ENCODE measurements at places on chromosomes 12 and 14.
A peak's percentile ranks its signal among the peaks of the same experiment; 100 is the strongest.

DNA sequence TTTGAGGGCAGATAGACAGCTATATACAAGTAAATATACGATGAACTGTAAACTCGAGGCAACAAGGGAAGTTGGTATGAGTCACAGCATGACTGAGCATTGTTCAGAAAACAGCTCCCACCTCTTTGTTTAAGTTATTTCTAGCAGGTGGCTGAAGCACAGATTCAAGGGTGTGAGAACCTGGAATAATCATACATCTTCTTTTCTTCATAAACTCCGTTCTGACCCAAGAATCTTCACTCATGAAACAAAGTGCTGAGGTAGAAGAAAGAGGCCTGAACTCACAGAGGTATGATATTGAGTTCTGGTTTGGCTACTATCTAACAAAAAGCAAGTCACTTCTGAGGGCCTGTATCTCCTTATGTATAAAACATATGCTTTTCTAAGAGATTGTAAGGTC, 364.1 kb upstream of the KITLG start:
- no peak for DNase-seq

- DNase-seq: no peak
Measured at GRCh38 chr12:61870658-61871484, 389.3 kb upstream of the USP15 start.

DNA sequence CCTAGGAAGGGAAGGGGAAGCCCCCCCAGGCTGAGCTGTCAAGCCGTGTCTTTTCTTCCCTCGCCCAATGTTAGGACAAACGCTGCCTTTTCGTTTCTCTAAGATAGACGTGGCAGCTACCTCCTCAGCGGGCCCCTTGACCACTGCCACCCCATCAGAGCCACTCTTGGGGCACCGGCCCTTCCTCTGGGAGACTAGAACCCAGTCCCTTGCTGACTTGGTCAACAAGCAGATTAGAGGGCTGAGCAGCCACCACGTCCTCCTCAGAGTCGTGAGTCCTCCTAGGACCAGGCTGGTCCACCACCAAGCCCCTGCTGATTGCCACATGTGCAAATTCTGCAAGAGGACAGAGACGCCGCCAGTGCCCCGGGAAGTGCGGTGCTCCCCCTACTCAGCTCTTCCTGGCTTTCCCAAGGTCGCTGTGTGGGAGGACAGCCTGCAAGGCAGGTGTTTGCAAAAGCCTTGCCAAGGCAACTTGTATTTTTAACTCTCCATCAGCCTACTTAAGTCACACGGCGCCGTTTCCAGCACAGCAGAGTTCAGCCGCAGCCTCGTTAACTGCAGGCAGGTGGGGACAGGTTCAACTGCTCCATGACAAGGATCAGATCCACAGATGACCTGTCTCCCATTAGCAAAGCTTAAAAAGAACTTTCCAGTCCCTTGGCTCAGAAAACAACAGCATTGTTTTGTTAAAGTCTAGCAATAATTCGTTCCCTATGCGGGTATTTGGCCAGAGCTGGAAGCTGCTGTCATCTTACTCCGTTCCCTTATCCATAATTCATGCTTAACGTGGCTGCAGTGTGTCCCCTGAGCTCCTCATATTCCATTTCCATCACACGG, 65.6 kb downstream of the TESC start:
- no peak for DNase-seq

GRCh38 chr14:89428546-89429198, 11.6 kb upstream of the FOXN3 start:
- no peak for DNase-seq

- no peak for DNase-seq
Measured at GRCh38 chr12:112944024-112944690, 5.9 kb downstream of the OAS3 start.

DNA sequence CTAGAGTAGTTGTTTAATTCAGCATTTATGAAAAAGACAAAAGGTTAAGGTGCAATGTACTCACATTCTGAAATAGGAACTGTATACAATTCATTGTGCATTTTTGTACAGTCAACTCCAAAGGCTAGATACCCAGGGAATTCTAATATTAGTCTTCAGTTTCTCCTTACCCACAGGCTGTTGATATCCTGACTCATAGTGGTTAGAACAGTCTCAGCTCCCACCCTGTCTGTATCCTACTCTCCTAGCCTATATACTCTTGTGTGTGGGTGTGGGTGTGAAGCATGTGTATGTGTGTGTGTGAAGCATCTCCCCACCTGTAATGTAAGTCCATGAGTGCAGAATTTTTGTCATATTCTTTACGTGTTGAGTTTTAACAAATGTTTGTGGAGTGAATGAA, 229.5 kb downstream of the NAV3 start:
- DNase-seq: no peak

- no peak for DNase-seq
Measured at GRCh38 chr14:94312481-94313246, 10.5 kb downstream of the SERPINA6 start.

GRCh38 chr14:20836668-20837338, 34.2 kb upstream of the RNASE1 start:
- no peak for DNase-seq

GRCh38 chr12:119412811-119413794, 78.6 kb downstream of the CCDC60 start:
- peak; percentile 6 for DNase-seq

DNA sequence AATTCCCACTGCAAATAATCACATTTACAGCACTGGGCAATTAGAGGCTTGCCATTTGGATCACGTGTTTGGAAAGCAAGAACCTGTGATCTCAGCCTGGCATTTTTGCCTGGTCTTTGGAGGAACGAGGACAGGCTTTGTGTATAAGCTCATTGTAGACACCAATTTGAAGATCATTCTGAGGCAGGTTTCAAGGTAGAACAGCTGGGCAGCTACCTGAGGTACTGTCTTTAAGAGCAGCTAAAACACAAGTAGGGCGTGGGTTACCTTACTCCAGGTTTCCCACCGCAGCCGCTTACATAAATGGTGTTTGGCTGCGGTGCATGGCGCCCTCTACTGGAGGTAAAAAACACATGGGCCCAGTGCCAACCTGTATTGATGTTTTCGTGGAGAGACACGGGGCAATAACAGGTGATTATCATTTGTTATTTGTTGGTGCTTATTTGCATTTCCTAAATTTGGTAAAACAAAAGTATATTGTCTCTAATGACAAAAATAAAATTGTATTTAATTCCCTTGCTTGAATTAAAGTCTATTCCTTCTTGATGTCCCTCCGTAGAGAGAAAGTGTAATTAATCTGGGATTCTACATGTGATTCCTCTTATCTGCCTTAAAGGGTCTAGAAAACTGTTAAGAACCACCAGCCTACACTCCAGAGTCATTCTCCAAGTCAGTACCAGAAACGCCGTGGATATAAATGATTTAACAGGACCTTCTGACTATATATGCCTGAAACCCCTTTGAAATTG, 69.7 kb downstream of the SVOP start:
- DNase-seq: peak; percentile 58

GRCh38 chr12:114692186-114693058, 8.4 kb upstream of the TBX3 start:
- no peak for DNase-seq

Data from activated naive CD8-positive, alpha-beta T cell treated with anti-CD3 and anti-CD28 coated beads for 36 hours (primary cell).